Stimulated activated CD8-positive, alpha-beta memory T cell treated with anti-CD3 and anti-CD28 coated beads, Interleukin-4, amount 100 ng/mL, for 1 hour (primary cell): ENCODE measurements at places on chromosomes 11 and 22.

DNA sequence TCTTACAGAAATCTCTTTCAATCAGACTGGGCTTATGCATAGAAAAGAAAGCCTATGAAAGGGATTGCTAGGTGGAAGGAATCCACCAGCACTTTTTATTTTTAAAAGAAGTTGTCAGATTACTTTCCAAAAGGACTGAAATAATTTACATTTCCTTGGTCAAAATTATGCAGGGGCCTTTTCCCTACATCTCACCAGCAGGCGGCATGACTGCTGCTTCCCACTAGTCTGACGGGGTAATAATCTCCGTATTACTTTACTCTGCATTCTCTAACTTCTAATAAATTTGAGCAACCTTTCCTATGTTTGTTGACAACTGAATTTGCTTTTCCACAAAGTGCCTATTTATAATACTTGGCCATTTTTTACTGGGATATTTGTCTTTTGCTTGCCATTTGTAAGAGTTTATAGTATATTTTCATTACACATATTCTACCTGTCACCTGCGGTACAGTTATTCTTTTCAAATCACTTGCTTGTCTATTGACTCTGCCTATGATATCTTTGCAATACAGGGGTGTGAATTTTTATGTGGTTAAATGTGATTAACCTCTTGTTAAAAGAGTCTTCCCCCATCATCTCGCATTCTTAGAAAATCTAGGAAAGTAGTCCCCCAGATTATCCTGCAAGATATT is 51.9 kb upstream of the USP47 start:
- DNase-seq: no peak

GRCh38 chr22:50569896-50570535 is 7.3 kb upstream of the SYCE3 start:
- no peak for DNase-seq

GRCh38 chr11:16034074-16034473 is 322.3 kb downstream of the SOX6 start:
- no peak for DNase-seq

DNA sequence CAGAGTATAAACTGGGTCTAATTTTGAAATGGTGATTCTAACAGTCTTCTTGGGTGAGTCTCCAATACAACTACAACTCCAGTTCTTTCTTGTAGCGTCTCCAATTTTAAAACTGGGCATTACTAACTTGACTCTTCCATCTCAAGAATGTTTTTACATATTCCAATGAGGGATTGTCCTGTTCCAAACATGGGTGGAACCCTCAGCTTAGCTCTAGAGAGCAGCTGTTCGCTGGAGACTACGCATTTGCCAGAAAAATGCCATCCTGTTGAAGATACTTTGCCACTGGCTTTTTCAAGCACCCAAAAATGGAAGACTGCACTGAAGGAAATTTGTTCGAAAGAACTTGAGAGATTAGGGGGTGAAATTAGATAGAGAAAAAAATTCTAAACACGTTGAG is 870.0 kb downstream of the NTM start:
- no peak for DNase-seq

- DNase-seq: no peak
Observed at GRCh38 chr22:24406322-24407277, 20.8 kb upstream of the ADORA2A start.

GRCh38 chr11:119144825-119145486 is 3.9 kb upstream of the ABCG4 start:
- DNase-seq: no peak

DNA sequence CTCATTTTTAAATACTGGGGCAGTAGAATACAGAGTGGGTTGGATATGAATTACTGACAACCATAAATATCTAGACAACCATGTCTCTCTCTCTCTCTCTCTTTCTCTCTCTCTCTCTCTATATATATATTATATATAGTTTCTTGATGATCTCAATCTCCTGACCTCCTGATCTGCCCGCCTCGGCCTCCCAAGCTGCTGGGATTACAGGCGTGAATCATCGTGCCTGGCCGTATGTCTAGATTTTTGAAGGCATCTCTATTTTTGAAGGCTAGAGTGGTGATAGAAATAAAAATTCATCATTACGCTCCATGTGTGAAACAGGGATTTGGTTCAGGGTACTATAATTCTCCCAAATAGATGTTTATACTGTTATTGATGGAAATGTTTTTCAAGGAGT is 84.1 kb downstream of the DDX10 start:
- no peak for DNase-seq

DNA sequence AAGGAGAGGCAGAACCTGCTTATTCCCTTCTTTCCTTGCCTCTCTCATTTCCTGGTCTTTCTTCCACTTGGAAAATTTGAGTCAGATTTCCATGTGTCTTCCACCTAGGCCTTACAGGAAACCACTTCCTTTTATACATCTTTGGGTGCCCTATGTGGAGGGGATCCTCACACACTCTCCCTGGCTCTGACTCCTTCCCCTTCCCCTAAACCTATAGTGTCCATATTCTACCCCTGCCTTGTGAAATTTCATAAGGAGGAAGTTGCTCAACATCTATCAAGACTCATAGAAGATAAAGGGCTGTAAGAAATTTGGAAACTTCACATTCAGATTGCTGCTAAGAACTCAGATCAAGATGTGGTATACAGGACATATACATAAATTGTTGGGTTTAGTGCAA is 20.4 kb downstream of the TUG1 start:
- no peak for DNase-seq

GRCh38 chr11:66289548-66290329 is 796 bp upstream of the YIF1A start:
- peak; percentile 28 for DNase-seq

- no peak for DNase-seq
Observed at GRCh38 chr11:121394785-121395184, 57.3 kb upstream of the SORL1 start.

GRCh38 chr11:65425971-65426838 is 3.6 kb downstream of the NEAT1 start:
- no peak for DNase-seq

GRCh38 chr11:70367071-70367470 is 31.3 kb upstream of the CTTN start:
- DNase-seq: no peak

DNA sequence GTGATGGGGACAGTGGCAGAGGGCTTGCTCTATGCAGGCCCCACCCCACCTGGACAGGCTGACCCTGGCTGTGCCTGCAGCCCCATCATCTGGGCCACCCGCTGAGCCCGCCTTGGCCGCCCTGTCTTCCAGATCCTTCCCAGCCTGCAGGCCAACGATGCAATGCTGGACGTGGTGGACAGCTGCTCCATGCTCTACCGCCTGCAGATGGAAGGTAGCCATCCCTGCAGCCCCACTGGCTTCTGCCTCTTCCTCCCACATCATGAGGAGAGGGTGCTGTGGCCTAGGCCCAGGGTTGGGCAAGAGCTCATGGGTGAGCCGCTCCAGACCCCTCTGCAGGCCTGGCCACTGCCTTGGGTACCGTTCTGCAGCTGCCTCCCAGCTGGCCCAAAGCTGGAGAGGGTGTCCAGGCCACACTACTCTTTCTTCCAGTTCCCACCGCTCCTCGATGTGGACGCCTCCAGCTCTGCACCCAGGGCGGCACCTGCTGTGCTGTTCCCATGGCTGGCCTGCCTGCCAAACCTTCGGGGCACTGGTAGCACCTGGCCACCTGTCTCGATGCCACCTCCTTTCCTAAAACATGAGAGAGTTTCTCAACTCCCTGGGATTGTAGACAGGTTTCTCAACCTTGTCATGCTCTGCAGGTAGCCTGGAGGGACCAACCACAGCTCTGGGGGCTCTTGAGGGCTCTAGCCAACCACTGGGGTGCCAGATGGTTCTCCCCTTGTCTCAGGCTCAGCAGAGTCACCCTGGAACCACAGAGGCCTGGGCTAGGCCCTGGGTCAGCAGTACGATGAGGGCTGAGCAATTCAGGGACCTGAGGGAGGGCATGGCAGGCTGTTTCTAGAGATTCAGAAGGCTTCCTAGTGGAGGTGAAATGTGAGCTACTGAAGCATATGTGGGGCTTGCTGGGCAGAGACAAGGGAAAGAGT is 9.5 kb upstream of the GTSE1 start:
- no peak for DNase-seq

DNA sequence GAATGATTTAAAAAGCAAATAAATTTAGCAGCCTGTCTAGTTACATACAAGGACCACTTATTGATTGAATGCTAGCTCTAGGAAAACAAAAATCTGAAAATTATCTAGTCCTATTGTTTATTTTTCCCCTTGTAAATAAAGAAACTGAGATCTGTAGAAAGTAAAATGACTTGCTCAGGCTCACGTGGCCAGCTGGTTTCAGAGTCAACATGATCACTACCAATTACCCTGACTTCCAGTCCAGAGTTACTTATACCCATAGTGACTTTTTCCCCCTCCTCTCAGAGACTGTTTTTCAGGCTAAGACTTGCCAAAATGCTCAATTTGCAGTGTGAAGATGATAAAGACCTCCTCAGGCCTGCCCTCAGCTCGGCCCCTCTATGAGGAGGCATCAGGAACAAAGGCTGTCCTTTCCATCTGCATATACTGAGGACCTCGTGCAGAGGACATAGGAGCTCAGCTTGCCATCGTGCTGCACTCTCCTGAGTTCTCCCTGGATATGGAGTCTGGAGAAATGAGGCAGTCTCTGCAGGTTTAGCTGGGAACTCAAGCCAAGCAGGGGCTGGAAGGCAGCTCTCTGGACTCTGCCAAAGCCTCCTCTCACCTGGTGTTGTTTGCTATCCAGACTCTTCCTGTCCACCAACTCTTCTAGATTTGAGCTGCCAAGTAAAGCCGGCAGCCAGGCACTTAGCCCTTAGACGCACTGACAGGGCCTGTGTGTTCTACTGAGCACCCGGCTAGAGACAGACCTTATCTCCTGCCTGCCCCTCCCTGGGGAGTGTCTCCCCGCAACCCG is 883.3 kb downstream of the NTM start:
- DNase-seq: no peak

GRCh38 chr11:455566-456147 is 5.6 kb downstream of the PTDSS2 start:
- DNase-seq: no peak

DNA sequence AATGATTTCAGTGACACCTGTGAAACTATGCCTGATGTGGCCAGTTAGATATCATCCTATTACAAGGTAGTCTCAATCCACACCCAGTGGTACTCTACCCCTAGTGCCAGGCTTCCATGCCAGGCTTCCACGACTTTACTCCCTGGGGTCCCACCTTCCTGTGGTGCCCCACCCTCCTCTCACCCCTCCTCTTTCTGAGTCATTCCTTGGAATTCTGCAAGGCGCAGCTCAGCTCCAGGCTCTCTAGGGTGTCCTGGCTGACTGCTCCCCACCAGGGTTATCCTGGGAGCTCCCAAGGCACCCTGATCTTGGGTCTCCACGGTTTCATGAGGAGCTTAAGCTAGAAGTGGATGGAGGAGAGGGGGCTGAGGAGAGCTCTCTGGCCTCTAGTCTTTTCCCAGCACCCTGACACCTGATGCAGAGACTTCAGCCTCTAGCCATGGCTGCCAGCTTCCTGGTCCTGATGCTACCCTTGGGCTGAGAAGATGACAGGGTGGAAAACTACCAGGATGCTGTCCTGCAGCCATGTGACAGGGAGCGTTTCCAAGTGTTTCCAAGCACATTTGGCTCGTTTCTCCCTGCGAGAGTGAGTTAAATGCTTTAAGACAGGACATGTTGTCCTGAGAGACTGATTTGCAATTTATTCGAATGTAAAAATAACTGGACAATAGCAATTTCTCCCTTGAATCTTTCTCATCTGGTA is 1461.2 kb downstream of the TBC1D22A start:
- DNase-seq: no peak

GRCh38 chr11:33303541-33303940 is 46.4 kb downstream of the HIPK3 start:
- DNase-seq: no peak

- no peak for DNase-seq
Observed at GRCh38 chr11:121571506-121571905, 118.7 kb upstream of the SORL1-AS1 start.

GRCh38 chr22:49036513-49036912 is 791.2 kb downstream of the BRD1 start:
- DNase-seq: no peak

DNA sequence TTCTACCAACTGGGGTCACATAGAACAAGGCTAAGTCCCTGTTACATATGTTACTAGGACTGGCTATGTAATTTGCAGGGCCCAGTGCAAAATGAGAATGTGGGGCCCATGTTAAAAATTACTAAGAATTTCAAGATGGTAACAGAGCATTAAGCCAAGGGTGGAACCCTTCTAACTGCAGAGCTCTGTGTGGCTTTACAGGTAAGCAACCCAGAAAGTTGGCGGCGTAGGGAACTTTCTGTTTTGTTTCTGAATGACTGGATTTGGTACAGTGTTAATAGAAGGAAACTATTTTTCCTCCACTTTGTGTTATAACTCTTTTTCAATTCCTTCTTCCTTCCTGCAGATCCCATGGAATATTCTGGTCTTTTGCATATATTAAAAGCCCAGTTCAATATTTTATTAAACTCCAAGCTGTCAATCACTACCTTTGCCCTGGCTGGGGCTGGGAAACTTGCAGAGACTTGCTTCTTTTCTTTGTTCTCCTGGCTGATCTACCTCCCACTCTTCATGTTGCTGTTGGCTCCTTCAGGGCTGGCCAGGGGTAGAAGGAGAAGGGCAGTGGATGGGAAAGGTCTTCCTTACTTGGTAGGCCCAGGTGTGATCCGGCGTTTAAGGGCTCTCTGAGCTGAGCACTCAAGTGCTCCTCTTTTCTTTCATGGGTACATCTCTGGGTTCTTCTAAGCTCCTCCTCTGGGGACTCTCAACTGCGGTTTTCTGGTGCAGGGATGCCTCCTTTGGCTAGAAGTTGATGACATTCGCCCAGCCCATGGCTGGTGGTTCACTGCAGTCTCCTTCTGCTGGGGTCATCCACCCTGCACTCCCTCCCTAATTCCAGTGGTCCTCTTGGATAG is 67.7 kb downstream of the SNX19 start:
- no peak for DNase-seq

DNA sequence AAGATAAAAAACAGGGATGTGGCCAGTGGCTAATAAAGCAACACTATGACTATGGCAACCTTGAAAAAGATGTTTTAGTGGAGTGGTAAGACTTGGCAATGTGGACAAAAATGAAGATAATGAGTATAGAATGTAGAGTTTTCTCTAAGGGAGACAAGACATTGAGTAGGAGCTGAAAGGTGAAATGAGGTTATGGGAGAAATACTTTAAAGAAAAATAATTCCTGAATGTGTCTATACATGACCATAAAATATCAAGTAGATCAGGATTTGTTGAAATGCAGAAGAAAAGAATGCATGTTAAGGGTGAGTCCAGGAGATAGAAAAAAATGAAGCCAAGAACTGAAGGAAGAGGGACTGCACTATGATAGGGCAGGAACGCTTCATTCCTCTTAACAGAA is 101.6 kb upstream of the CARD18 start:
- DNase-seq: no peak
